Activated naive CD4-positive, alpha-beta T cell treated with Interleukin-2 at 50 U/mL for 16 hours (primary cell): ENCODE measurements at places on chromosomes 4 and X.

DNA sequence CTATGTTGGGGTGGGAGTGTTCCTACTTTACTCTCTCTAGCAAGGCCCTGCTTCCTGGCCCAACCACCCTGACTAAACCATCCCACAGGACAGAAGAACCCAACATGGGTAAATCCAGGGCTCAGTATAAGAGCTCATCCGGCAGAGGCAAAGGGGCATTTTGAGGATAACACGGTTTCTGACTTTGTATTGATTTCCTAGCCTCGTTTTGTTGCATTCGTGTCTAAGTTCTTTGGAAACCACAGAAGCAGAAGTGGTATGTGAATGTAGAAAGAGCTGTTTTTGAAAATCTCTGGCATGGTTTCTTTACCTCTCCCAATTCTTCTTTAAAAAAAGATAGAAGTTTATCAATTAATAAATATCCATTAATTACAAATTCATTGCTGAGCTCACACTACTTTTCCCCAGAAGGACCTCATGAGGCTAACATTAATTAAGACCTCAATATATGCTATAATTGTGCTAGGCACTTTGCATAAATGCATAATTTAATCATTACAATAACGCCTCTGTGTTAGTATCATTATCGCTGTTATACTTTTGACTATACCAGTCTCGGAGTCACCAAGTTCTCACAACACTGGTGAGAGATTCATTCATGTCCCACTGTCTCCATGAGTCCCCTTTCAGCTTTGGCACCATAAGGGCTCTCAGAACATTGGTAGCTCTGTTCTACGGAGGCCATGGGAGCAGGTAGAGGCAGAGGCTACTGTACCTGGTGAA, 5.8 kb upstream of the CLNK start:
- no peak for DNase-seq

- DNase-seq = no peak
These were observed 196.0 kb upstream of the RBPJ start for GRCh38 chr4:26124753-26125321.

GRCh38 chrX:43656005-43656494, at the start of gene MAOA:
MAOA (plus strand) TSS chrX:43656299; CDS start chrX:43656342, 43 bp downstream.
- DNase-seq = peak; percentile 32

- no peak for DNase-seq
These were observed 107.8 kb upstream of the MYOZ2 start for GRCh38 chr4:119027811-119028210.
